DMS153 (cell line): ENCODE measurements at places on chromosomes 6 and 20.

- DNase-seq, result no peak
These were observed 103.4 kb upstream of the KCNG1 start for GRCh38 chr20:51126337-51126736.

GRCh38 chr6:111731456-111732195 is 125.9 kb upstream of the TRAF3IP2 start:
- no peak for DNase-seq

DNA sequence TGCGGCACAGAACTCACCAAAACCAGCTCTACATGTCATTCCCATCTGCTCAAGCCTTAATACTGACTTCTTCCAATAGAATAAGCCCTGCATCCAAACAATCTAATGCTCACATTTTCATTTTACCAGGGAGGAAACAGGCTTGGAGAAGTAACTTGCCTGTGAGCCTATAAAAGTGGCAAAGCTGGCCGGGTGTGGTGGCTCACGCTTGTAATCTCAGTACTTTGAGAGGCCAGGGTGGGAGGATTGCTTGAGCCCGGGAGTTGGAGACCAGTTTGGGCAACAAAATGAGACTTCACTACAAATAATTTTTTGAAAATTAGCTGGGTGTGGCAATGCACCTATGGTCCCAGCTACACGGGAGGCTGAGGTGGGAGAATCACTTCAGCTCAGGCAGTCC is 133.7 kb downstream of the LY86 start:
- DNase-seq, result no peak

GRCh38 chr20:55961376-55962330 is 43.7 kb downstream of the CBLN4 start:
- DNase-seq, result no peak

- DNase-seq, result no peak
These were observed 31.3 kb downstream of the STX11 start for GRCh38 chr6:144181639-144182038.

DNA sequence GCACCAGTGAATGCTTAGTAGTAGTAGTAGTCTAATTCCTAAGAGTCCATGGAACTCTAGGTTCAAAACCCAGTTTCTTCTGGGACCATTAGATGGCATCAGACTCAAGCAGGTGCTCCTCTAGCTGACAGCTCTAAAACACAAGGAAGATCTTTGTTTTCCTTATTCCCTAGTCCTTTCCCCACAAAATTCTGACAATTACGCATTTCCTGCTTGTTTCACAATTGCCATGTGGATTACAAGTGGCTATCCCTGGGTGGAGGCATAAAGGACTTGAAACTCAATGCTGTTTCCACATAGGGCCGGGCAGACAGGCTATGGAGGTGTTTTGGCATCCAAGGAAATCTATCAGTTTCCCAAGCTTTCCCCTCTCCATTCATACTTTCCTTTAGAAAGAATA is 9.2 kb upstream of the HLA-DOB start:
- no peak for DNase-seq
